Fibroblast of skin of scalp (primary cell): ENCODE measurements at places on chromosomes 7 and 10.

DNA sequence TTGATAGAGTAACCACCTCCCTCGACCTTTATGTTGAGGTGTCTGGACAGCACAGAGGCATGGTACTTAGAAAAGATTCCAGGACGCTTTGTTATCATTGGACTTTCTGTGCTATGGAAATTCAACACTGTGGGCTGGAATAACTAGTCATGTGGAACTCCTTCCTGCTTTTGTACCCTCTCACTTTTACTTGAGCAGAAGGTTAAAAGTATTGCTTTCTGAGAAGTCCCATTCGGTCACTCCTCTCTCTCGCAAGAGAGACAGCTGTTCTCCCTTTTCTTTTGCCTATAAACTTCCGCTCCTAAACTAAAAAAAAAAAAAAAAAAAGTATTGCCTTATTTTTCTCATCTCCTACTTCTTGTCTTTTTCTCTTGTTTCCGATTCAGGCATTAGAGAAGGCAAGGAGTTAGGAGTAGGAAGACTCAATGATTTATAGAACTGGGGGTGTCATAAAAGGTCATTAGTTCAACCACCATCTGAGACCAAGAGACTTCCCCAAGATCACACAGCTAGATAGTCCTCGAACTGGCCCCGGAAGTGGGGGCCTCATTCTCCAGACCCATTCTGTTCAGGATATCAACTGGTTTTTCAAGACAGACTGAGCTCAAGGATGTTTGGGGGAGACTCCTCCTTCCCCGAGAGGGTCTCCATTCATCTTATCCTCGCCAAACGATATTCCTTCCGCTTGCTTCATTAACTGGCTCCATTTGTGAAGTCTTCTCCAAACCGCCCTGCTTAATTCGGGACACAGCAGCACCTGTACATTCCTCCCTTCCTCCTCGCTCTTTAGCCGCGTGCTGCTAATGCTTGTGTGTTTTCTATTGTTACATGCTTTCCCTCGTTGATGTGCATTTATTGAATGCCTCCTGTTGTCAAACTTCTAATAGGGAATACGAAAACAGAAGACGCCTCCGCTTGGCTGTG lies 995 bp upstream of the INPP5F start:
- no peak for DNase-seq

- DNase-seq: no peak
Observed at GRCh38 chr7:18906901-18907300, 210.5 kb downstream of the TWIST1 start.

- peak; percentile 83 for DNase-seq
Observed at GRCh38 chr7:27921081-27921836, 181.3 kb downstream of the TAX1BP1 start.

GRCh38 chr10:71736570-71736952 lies 17.0 kb upstream of the C10orf105 start:
- DNase-seq: no peak

DNA sequence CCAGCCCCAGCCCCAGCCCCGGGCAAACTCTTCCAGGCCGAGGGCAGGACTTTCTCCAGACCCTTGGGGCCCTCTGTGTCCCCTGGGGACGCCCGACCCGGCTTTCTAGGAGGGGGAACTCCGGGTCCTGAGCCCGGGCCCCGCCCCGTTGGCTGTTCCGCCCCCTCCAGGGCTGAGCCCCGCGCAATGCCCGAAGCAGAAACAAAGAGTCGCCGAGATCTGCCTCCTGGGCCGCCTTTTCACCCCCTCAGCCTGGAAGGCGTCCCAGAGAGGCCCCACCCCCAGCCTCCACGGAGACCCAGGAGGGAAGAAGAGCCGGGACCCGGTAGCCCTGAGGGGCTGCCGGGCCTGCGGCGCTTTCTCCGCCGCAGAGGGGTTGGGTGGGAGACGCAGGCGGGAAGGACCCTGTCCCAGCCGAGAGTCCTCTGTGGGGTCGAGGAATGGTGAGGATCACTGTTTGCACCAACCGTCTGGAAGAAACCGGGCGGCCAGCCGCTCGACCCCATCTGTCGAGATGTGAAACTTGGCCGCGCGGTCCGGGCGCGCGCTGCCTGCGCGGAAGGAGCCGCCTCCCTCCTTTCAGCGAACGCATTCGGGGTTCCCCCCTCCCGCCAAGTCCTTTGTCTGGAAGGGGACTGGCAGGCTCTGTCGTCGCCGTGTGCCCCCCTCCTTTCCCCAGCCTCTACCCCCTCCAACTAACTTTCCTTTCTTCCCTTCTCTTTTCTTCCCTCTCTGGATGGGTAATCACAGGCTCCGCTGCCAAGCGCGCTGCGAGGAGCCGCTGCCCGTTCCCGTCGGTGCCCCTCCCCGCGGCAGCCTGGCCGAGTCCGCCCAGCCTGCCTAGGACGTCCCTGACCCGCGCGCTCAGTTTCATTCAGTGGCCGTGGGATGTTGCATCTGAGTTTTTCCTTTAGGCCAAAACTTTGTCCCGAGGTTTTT lies 10.2 kb downstream of the EN2 start:
- DNase-seq: no peak

- no peak for DNase-seq
Observed at GRCh38 chr7:84477786-84478478, 283.3 kb upstream of the SEMA3A start.

DNA sequence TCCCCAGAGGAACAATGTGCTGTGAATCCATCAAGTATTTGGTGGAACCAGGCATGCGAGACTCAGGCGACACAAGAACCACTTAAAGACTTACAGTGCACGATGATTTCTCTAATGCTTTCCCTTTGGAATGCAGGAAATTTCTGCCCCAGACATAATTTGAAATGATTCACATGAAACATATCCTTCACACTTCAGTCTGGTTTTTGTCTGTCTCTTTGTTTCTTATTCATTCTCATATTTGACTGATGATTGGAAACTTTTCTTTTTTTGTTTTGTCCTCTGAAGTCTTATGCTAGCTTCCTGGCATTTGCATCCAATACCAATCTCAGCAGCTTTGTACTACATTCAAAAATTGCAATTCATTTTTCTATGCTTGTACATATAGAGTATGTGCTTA lies 502.8 kb downstream of the PHTF2 start:
- DNase-seq: peak; percentile 96

DNA sequence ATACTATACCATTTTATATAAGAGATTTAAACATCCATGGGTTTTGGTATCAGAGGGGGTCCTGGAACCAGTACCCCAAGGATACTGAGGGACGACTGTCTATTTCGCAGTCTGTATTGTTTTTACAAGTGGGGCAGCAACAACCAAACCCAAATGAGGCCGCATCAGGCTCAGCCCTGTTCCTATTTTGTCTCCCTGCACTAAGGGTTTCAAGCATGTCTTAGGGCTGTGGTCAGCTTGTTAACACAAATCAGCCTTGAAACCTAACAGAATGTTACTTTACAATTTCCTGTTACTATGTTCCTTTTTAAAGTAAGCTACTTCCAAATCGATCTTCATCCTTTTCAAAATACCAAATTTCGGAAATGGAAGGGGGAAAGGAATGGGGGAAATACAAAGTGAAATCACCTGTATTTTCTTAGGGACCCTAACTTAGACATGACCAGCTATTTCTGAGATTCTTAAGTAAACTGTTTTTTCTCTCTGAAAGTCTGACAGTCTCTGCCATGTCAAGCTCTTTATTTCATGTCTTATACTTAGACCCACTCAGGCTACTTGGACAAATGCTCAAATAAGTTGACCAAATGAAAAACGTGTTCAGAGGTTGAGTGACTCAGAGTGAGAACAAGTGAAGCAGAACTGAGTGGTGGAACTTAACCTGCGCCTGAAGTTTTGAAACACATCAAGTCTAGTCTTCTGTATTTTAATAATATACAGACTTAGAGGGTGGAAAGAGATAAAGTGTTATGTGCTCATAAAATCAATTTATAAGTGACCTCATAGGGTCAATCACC lies 75.8 kb downstream of the C1GALT1 start:
- no peak for DNase-seq

- DNase-seq: no peak
Observed at GRCh38 chr10:129933456-129934092, 30.5 kb downstream of the EBF3 start.

GRCh38 chr7:5532536-5533335 lies 109.1 kb upstream of the TNRC18 start:
- no peak for DNase-seq

GRCh38 chr10:119498889-119499676 lies 43.4 kb downstream of the RGS10 start:
- no peak for DNase-seq

- DNase-seq: no peak
Observed at GRCh38 chr7:108200326-108200725, 70.2 kb upstream of the LAMB4 start.

DNA sequence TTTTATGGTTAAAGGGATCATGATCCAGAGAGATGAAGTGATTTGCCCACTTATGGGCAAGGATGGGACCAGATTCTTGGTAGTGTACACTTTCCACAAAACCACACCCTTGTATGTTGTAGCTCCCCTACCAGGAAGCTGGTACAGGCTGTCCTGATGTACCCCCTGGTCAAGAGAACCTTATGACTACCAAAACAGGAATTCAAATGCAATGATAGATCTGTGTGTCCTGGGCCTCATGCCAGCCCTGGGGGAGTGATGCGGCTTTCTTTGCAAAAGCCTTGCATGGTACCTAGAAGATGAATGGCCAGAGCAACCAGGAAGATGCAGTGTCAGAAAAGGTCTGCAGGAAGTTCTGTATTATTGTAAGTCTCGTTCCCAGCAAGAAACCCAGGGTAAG lies 94.9 kb upstream of the AGK start:
- DNase-seq: no peak

- no peak for DNase-seq
Observed at GRCh38 chr10:12617191-12618175, 268.1 kb downstream of the CAMK1D start.

DNA sequence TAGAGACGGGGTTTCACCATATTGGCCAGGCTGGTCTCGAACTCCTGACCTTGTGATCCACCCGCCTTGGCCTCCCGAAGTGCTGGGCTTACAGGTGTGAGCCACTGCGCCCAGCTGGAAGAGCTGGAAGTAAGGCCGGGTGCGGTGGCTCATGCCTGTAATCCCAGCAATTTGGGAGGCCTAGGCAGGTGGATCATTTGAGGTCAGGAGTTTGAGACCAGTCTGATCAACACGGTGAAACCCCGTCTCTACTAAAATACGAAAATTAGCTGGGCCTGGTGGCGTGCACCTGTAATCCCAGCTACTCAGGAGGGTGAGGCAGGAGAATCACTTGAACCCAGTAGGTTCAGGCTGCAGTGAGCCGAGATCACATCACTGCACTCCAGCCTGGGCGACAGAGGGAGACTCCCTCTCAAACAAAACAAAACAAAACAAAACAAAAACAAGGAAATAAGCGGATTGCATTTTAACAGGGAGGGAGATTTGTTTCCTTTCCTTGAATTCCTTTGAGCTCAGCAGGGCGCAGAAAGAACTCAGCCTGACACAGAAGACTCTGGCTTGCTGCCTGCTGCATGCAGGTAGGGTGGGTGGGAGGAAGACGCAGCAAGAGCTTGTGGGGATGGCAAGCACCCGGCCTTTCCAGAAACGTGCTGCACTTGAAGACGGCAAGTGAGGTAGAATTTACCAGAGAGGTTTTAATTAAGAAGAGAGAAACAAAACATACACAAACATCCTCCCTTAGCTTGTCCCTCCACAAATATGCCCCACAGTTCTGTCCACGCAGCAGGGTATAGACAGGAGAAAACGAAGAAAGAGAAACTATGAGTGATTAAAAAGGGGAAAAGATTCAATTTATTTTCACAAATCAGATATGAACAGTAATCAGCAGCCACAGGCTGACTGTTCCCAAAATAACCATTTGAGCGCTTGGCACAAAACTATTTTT lies 148.0 kb downstream of the RNF216 start:
- no peak for DNase-seq

- DNase-seq: no peak
Observed at GRCh38 chr10:104559935-104560334, 81.2 kb upstream of the SORCS3 start.

- DNase-seq: no peak
Observed at GRCh38 chr7:149819961-149820340, 18.2 kb upstream of the ZNF862 start.

GRCh38 chr7:4017081-4017480 lies 665.0 kb upstream of the FOXK1 start:
- DNase-seq: no peak

GRCh38 chr7:157528785-157529341 lies 192.1 kb downstream of the DNAJB6 start:
- no peak for DNase-seq

- peak; percentile 43 for DNase-seq
Observed at GRCh38 chr7:44617225-44617890, 10.9 kb downstream of the OGDH start.

DNA sequence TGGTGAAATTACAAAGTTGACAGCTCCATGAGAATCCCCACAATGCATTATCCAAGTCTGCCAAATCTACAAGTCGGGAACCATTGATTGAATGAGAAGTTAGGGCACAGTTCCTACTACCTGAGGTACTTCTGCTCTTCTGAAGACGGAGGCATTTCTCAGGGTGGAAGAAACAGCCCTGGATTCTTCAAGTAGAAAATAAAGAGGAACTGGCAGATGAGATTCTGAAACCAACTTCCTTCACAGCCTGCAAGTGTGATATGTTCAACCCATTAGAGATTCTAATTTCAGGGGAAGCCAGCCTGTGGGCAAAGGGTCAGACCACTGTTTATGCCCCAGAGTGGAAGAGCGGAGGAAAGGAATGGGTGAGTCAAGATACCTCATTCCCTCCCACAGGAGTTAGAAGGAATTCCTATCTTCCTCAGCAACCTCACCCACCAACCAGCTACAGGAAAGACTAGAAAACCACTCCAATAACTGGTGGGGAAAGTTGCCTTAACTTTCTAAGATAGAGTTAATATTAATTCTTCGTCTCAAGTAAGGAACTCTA lies 50.5 kb upstream of the BMPER start:
- DNase-seq: peak; percentile 79

DNA sequence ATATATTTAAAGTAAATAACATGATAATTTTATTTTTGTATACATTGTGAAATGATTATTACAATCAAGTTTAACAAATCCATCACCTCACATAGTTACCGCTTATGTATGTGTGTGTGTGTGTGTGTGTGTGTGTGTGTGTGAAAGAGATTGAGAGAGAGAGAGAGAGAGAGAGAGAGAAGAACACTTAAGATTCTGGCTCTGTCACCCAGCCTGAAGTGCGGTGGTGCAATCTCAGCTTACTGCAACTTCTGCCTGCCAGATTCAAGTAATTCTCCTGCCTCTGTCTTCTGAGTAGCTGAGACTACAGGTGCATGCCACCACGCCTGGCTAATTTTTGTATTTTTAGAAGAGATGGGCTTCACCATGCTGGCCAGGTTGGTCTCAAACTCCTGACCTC lies 17.8 kb downstream of the LYZL1 start:
- DNase-seq: no peak

DNA sequence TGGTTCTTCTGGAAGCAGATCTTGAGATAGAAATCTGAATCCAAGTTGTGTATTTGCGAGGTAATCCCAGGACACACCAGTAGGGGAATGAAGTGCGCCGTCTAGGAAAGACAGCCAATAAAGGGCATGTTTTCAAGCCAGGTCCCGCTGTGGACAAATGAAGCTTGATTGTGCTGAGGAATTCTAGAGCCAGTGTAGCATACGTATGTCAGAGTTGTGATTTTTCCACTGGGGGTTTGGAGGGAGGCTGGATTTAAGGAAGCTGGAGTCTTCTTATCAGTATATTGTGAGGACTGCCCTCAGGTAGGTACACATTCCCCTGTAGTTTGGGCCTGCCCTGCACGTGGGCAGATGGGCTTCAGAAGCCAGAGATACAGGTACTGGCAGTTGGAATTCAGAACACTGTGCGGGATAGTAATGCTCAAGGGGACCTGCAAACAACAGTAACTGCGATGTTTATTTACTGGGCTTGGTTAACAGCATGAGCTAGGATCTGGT lies 50.9 kb downstream of the GALNT11 start:
- peak; percentile 6 for DNase-seq

- DNase-seq: no peak
Observed at GRCh38 chr7:27966219-27966780, 214.3 kb downstream of the JAZF1 start.

GRCh38 chr7:24966802-24967201 lies 13.2 kb downstream of the OSBPL3 start:
- no peak for DNase-seq
